ENCODE measurements at places on chromosomes 3 and 15.

- DNase-seq = no peak
Measured at GRCh38 chr3:1010228-1010627, 82.6 kb upstream of the CNTN6 start.

GRCh38 chr3:36681867-36682266 lies 82.5 kb downstream of the DCLK3 start:
- no peak for DNase-seq

DNA sequence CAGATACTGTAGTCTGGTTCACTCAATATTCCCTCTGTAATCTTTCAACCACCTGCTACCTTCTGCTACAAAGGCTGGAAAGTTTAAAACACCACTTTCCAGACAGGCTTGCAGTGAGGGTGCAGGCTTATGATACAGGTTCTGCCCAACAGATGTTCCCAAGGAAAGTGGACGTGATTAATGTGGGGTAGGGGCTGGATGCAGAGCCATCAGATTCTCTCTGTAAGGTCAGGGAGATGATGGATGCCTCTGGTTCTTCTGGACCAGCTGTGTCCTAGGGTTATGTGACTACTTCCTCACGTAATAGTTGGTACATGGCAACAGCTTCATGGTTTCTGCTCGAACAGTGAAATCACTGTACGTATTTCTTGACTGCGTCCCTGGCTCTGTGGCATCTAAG lies 11.1 kb downstream of the GPR176 start:
- DNase-seq = no peak

DNA sequence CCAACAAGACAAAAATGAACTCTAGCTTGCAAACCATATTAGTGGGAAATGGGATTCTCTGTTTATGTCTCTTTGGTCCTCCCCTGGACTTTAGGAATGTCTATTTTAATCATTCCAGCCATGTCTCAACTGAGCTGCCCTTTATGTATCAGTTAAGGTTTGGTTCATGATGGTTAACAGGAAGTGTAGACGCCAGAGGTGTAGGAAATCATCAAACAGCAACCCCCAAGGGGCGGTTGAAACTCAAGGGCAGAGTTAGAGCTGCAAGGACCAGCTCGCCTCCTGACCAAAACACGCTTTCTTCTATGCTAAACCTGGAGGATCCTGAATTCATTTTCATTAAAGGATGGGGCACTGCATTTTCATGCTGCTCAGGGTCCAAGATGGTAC lies 53.7 kb upstream of the HEG1 start:
- DNase-seq = no peak

DNA sequence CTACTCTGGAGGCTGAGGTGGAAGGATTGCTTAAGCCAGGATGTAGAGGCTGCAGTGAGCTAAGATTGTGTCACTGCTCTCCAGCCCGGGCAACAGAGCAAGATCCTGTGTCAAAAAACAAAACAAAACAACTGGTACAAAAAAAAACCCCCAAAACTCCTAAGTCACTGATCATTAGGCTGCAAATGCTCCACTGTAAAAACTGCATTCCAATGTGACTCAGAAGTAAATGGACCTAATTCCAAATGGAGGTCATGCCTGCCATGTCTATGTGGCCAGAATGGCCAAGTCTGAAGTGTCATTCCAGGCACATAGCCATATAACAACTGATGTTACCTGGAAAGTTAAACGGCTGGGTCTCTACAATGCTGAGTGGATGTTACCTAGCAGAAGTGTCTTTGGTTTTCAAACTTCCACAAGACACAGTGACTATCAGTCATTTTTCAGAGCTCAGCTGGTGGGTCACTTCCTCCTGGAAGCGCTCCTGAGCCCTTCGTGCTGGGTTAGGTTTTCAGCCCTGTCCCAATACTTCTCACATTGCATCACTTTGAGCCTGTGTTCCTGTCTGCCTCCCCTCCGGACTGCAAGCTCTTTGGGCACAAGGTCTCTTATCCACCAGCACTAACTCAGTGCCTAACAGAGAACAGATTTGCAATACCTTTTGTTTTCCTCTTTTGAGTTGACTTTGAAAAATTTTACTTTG lies 10.6 kb downstream of the FSTL1 start:
- DNase-seq = no peak

- DNase-seq = no peak
Measured at GRCh38 chr3:131907796-131908195, 127.0 kb downstream of the CPNE4 start.

DNA sequence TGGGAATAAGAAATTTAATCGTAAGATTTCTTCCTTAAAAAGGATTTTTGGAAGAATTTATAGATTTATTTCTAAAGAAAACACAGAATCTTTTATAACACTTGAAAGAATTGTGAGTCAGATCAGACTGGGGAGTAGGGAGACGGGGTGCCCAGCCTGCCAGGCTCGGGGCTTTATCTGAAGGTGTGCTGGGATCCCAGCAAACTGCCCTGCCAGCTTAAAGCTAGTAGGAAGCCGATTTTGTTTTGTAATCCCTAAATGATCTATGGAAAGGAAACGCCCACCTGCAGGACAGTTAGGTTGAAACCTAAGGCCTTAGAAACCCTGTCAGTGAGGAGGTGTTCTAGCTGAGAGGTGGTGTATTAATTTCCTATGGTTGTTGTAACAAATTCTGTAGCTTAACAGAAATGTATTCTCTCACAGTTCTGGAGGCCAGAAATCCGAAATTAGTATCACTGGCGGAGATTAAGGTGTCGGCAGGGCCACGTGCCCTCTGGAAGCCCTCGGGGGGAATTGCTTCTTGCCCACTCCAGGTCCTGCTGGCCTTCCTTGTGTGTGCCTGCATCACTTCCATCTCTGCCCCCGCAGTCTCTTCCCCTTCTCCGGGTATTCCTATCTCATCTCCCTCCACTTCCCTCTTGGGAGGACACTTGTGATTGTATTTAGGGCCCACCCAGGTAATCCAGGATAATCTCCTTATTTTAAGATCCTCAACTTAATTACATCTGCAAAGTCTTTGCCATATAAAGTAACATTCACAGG lies 19.3 kb upstream of the RAB6B start:
- no peak for DNase-seq

DNA sequence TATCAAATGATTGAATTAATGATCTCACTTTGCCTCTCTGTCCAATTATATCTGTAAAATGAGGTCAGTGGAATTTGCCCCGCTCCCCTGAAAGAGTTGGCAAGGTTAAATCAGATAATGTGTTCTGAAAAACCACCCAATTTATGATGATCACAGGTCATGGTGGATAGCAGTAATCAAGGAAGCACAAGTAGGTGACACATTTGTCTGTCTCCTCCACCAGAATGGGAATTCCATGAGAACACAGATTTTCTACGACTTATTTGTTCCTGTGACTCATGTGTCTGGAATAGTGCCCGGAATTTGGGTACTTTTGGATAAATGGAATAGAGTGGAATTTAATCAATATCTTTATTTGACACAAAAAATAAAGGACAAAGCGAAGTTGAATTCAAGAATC lies 220.9 kb upstream of the SUCLG2 start:
- no peak for DNase-seq

GRCh38 chr3:146881966-146882760 lies 277.0 kb upstream of the PLSCR5 start:
- no peak for DNase-seq

DNA sequence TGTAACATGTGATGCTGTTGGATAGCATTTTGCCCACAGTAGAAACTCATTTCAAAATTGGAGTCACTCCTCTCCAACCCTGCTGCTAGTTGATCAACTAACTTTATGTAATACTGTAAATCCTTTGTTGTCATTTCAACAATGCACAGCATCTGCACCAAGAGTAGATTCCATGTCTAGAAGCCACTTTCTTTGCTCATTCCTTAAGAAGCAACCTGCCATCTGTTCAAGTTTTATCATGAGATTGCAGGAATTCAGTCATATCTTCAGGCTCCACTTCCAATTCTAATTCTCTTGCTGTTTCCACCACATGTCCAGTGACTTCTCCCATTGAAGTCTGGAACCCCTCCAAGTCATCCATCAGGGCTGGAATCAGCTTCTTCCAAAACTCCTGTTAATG lies 42.9 kb downstream of the AKAP13 start:
- DNase-seq = no peak

DNA sequence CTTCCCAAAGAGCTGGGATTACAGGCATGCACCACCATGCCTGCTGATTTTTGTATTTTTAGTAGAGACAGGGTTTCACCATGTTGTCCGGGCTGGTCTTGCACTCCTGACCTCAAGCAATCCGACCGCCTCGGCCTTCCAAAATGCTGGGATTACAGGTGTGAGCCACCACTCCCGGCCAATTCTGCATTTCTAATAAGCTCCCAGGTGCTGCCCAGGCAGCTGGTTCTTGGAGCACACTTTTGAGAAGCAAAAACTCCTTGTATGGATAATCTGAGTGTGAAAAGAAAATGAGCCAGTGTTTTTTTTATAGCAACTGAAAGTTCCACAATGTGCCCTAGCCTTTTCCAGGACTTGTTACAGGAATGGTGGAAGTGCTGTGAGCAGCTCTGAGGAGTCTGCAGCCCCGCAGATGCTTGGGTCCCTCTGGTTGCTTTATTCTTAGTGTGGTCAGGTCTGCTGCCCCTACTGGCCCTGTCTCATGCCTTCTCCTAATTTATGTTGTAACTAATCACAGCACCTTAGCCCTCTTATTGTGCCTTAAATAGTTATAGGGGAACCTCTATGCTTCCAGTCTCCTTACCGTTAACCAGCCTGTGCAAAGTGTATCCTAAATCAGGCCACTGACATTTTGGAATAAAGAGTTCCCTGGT lies 13.5 kb upstream of the KCNAB1 start:
- no peak for DNase-seq

DNA sequence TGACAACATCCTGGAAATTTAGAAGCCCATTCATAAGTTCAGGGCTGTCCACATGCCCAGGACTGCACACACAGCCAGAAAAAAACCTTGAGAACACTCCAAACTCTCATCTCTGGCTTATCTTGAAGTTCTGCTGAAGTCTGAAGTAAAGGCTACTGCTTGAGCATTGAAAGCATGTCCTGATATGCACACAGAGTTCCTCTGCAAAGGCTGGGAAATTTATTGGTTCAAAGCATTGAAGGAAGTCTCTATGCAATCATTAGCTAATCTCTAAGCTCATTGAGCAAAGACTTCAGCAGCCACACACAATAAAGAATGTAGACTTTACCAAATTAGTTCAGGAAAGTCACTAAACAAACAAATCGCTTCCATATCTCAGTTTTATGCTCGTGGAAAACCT lies 162.0 kb upstream of the STT3B start:
- DNase-seq = peak; percentile 27

GRCh38 chr3:100759159-100759558 lies 49.9 kb downstream of the TFG start:
- no peak for DNase-seq

DNA sequence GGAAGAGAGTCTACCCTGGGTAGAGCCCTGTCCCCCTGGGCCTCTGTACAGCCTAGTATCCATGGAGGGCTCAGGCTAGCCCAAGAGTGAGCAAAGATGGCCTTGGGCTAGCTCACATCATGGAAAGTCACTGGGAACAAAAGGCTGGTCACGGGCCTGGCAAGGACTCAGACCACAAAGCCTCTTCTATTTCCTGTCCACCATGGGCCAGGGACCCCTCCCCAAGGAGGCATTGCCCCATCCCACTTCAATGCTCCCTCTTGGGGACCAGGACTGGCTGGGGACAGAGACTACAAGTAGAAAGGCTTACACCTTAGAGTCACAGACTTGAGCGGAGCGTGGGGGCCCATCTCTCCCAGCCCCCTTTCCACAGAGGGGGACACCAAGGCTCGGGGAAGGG lies 16.9 kb downstream of the DUSP7 start:
- no peak for DNase-seq

DNA sequence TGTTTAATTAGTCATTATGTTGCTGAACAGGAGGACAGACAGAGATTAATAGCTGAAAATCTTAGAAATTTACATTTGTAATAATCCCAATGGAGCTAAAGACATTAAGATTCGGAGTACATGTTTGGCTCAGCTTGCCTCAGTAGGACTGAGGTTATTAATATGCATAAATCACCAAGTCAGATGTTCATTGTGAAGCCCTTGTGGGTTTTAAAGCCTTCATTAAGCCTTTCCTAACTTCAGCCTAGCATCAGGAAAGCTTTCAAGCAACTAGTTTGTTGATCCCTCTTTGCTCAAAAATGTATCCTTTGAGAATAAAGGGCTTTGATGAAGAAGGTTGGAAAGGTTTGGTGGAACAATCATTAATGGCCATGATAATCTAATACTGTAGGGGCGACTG lies 178.2 kb upstream of the CGNL1 start:
- DNase-seq = no peak

DNA sequence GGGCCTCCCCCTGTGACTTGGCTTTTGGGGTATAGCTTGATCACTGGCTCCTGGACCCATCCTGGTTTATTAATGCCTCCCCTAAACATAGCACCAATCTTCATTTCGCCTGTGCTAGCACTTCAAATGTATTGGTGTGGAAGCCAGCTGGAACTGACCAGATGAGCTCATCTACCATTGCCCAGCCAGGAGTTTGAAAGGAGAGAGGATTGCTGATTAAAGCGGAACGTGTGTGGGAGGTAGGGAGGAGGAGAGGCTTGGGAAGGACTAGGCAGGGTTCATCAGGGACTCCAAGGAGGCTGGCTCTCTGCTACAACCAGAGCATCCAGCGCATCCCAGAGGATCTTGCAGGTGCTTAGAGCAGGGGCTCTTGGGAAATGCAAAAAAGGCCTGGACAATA lies 34.4 kb upstream of the TLE3 start:
- DNase-seq = no peak

- DNase-seq = no peak
Measured at GRCh38 chr15:67843571-67844387, 3.9 kb upstream of the RNU6-1 start.

DNA sequence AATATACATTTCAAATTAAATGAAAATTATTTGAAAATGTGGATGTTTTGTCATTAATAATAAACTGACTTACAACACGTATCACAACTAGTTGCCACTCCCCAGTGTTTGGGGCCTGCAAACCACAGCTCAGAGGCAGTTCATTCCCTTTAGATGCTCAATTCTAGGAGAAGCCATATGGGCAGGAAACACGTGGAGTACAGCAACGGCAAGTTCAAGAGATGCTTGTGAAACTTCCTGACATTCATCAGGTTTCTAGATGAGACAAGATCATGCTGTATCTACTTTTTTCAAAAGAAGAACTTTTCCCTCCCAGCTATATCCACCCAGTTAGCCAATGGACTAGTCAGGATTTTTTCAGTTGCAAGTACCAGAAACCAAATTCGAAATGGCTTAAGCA lies 17.6 kb upstream of the PLA2G4D start:
- DNase-seq = no peak

- peak; percentile 82 for DNase-seq
Measured at GRCh38 chr3:9932843-9933560, 632 bp upstream of the CRELD1 start.

GRCh38 chr3:67619991-67620390 lies 34.4 kb downstream of the SUCLG2 start:
- no peak for DNase-seq

GRCh38 chr15:20344601-20345400 lies 196.8 kb downstream of the GOLGA6L6 start:
- no peak for DNase-seq

- DNase-seq = peak; percentile 8
Measured at GRCh38 chr15:87527416-87527815, 729.1 kb downstream of the NTRK3 start.

DNA sequence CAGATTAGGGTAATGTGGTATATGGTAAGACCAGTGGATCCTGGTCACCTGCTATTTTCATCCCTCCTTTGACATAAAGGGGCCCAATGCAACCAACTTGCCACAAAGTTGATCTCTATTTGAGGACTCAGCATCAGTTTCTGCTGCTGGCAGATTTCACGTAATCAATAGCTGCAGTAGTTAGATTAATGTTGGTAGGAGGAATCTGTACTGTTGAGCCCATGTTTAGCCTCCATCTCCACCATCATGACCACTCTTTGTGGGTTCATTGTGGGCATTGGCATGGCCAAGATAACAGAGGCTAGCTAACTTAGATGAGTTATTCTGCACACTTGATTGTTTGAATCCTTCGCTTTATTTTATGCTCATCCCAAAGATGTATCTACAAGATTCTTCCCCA lies 29.9 kb downstream of the CGGBP1 start:
- DNase-seq = no peak

All from LoVo (cell line).